ENCODE measurements at places on chromosomes 13 and 19.

GRCh38 chr13:80458543-80458942 lies 117.6 kb upstream of the SPRY2 start:
- DNase-seq = no peak

- DNase-seq = no peak
Measured at GRCh38 chr13:65112531-65112941, 2117.6 kb downstream of the PCDH9 start.

- DNase-seq = no peak
Measured at GRCh38 chr13:74073274-74073673, 60.9 kb downstream of the KLF12 start.

DNA sequence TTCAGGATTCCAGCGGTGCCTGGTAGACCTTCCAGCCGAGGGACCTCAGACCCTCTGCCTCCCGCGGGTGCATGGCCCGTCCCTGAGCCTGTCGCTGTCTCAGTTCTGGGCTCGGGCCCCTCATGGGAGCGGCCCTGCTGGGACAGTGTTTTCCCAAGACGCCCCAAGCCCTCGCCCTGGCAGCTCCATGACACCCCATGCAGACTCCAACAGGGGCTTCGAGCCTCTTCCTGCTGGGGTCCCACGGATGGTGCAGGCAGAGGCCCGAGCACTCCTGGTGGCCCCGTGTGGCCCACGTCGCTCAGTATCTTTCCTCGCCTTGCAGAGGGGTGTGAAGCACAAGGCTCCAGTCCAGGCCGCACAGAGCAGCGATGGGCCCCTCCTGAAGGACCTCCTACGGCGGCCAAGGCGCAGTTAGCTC lies 88.8 kb upstream of the MCF2L start:
- no peak for DNase-seq

DNA sequence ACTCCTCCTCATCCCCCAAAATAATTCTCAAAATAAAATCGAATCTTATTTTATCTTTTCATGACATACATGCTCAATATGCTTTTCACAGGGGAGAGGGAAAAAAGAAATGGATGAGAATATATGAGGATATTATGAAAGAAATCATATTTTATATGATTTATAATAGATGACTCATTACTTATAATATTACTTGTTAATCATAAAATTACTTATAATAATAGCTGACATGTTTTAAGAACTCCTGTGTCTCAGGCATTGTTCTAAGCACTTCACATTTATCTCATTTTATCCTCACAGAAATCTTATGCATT lies 3.0 kb upstream of the CEACAM3 start:
- no peak for DNase-seq

DNA sequence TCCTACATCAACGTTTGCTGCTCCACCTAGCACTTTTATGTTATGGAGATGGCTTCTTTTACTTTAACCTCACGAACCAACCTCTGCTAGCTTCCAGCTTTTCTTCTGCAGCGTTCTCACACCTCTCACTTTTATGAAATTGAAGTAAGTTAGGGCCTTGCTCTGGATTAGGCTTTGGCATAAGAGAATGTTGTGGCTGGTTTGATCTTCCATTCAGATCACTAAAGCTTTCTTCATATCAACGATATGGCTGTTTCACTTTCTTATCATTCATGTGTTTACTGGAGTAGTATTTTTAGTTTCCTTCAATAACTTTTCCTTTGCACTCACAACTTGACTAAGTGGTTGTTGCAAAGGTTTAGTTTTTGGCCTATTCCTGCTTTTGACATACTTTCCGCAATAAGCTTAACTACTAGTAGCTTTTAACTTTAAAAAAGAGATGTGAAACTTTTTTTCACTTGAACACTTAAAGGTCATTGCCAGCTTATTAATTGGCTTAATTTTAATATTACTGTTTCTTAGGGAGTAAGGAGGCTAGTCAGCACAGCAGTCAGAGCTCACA lies 60.0 kb upstream of the SPRY2 start:
- no peak for DNase-seq

- no peak for DNase-seq
Measured at GRCh38 chr13:76715621-76716020, 170.6 kb downstream of the KCTD12 start.

DNA sequence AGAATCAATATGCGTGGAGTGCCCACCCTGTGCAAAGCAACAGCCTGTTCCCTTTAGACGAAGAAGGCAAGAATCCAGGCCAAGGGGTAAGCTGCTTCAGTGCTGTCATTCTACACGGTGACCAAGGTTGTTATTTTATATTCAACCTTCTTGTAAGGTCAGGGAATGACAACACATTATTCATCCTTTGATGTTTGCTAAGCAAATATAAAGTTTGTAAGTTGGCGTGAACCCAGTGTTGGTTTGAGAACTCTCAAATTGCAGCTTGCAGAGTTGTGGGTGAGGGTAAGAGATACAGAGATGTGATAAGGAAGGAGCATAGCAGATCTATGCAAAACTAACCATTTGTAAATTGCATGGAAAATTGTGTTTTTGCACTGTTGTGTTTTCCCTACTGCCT lies 436.7 kb downstream of the FGF9 start:
- no peak for DNase-seq

- DNase-seq = no peak
Measured at GRCh38 chr13:54636231-54636630, 1607.6 kb downstream of the OLFM4 start.

DNA sequence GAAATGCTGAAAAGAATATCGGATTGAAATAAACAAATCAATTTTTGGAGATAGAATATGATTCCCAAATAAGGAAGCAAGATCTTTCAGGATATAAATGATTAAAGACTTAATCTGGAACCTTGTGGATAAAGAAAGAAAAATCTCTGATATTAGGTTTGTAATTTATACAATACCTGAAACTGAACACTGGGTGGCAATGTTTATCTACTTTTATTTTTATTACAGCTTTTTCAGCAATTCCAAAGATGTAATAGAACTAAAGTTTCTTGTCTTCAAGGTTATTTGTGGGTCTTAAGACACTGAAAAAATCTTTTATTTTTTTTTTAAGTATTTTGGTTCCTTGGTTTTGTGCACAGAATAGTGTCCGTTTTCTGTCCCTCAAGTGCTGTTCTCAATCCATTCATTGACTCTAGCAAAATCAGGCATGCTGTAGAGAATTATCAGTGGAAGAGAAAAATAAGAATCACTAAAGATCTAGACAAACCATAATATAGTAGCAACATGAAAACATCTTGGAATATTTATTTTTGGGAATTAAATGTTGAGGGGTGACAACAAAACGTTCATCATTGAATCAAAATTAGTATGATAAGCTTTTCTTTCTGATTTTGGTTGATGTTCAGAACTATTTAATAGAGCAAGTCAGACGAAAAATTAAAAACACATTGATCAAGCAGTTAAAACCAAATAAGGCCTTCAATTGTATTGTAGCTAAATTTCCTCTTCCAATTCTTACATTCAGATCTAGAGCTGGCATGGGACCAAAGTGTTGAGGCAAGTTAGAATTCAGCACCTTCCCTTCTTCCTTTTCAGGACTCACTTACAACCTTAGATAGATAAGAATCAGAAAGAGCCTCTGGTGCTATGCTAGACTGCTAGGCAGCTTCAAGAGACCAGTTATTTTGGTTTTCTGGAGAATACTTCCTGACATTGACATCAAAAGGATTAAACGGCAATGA lies 704.4 kb upstream of the PCDH20 start:
- DNase-seq = peak; percentile 3

DNA sequence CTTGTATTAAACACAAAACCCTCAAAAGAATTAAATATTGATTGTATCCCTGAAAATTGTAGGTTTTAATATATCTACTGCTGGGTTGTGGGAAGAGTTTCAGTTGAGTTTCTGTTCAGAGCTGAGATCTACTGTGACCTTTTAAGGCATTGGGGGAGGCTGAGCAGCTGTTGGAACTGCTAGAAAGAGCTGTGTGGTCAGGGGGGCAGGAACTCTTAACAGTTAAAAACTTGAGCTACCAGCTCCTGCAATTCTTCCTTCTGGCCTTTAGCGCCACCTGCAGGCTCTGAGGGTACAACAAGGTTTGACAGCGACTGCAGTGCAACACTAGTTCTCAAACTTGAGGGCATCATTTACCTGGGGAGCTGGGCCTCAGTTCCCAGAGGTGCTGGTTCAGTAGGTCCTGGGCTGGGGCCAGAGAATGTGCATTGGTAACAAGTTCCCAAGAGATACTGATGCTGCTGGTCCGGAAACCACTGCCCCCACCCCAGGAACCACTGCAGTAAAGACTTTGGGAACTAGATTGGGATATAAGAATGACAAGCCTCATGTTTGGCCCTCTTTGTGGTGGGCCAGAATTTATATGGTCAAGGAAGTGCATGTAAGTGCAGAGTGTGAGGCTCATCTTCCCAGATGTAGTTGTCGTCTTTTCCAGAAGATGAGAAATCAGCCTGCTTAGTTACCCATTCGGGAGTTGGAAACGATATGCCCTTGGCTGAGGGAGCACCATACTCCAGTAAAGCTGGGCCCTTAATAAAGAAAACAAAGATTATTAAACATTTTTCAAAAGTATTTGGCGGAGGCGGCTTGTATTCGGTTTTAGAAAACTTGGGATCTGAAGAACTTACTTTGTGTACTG lies 2.6 kb downstream of the RNASEH2B start:
- DNase-seq = peak; percentile 52

DNA sequence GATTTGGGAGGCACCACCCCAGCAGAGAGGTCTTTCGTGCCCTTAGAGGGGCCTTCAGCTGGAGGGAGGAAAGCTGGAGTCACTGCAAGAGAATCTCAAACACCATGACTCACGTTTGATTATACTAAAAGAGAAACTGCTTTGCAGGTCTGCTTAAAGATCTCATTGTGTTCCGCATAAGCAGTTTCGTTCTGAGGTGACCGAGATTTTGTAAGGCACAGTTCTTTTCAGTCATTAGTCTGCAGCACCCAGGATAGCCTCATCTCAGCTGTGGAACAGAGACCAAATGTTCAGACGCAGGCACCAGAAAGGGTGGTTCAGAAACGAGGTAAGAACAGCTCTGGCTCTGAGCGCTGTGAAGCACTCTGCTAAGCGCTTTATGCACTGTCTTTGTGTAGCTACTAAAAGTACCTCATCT lies 71.2 kb upstream of the GTF3A start:
- no peak for DNase-seq

DNA sequence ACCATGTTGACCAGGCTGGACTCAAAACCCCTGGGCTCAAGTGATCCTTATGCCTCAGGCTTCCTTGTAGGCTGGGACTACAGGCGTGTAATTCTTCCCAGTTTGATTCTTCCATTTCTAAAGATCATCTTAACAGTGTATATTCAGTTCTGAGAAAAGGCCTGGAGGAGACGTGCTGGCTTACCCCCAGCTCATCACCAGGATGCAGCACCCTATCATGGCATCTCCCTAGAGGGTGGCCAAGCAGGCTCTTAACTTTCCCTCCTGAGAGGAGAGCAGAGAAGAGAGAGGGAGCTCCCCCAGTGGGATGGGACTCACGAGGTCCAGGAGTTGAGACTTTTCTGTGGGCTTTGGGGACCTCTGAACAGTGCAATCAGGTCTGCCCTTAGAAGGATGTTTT lies 2.1 kb upstream of the TUBA3C start:
- no peak for DNase-seq

DNA sequence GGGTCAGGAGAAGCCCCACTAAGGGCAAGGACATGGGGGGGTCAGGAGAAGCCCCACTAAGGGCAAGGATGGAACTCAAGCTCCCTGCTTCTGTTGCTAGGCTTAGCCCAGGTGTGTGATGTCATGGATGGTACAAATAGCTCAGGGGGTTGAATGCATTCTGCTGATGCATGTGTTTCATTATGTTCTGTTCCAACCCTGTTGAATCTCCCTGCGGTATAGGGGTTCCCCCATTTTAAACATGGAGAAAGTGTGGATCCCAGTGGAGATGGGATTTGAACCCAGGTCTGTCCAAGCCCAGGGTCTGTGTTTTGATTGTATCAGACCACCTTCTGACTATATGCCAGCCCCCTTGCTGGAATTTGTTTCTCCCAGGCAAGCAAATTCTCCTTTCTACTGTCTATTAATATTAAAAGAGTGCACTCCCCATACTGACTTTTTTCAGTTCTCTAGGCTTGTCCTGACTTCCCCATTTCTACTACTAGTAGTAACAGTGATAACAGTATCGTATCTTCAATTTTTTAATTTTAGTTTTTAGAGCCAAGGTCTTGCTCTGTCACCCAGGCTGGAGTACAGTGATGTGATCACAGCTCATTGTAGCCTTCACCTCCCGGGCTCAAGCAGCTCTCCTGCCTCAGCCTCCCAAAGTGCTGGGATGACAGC lies 6.7 kb downstream of the ZNF865 start:
- no peak for DNase-seq

- DNase-seq = no peak
Measured at GRCh38 chr19:32873247-32873959, 3.8 kb upstream of the SLC7A9 start.

DNA sequence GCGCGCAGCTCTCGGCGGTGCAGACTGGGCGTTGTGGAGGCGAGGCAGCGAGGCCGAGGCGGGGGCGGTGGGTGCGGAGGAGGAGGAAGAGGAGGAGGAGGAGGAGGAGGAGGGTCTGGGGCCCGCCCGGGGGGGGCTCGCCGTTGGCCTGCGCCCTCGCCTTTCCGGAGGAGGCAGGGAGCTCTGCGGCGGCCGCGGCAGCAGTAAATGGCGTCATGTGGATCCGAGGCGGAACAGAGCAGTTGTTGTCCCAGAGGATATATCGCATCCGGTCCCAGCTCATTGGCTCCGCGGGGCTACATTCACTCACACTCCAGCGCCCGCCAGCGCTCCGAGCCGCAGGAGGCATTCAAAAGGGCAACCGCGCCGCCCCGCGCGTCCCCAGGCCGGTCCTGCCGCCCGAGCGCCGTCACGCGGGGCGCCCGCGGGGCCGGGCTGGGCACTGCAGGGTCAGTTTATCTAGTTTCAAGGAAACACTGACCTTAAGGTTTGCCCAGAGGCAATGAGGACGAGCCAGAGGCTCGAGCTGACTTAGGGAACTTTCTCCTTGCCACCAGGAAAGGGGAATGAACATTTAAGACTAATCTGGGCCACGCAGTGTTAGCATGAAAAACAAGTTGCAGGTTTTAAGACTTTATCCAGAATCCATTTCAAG lies at the start of gene SPRY2:
Gene SPRY2, minus strand, starts transcription at position 26 of the 655 bp plus-strand sequence. CDS start 3,421 bp downstream, outside the sequence.
- DNase-seq = no peak

DNA sequence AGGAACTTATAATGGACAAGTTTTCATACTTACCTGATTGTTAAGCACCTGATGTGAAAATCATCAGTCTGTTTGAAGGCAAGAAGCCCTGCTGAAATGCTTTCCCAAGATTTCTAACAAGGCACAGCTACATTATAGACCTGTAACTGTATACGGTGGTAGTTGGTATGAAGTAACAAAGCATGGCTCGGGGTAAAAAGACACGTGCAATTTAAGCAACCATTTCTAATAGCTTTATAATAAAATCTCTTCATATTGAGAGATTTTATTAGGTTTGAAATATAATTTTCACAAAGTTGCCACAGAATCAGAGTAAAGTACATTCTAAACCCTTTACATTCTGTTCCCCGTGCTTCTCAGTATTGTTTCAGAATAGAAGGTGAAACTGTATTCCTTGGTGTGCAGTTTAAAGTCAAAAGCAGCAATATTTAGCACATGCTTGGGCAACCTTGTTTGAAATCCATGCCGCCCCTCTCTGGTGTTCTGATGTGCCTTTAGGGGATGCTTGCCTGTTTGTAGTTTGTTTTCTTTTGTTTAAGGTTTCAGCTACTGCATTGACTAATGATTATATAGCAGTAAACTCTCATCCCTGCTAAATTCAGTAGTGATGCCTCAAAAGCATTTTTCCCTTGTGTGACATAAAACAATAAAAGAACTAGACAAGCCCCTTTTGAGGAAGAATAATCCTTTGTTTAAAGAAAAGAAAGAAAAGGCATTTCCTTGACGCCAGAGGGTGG lies 125.2 kb upstream of the OBI1 start:
- no peak for DNase-seq

- no peak for DNase-seq
Measured at GRCh38 chr13:95247171-95247570, 54.1 kb downstream of the ABCC4 start.
